ENCODE measurements at places on chromosomes 7 and 10.

- DNase-seq, result no peak
Measured at GRCh38 chr7:22452142-22452959, 47.6 kb downstream of the STEAP1B start.

- DNase-seq, result no peak
Measured at GRCh38 chr7:148884049-148884298, at the start of gene EZH2. Gene EZH2, minus strand, starts transcription at chr7:148884291. Its CDS starts 36,993 bp downstream, at chr7:148847298.

- no peak for DNase-seq
Measured at GRCh38 chr10:87983716-87984115, 120.3 kb downstream of the PTEN start.

DNA sequence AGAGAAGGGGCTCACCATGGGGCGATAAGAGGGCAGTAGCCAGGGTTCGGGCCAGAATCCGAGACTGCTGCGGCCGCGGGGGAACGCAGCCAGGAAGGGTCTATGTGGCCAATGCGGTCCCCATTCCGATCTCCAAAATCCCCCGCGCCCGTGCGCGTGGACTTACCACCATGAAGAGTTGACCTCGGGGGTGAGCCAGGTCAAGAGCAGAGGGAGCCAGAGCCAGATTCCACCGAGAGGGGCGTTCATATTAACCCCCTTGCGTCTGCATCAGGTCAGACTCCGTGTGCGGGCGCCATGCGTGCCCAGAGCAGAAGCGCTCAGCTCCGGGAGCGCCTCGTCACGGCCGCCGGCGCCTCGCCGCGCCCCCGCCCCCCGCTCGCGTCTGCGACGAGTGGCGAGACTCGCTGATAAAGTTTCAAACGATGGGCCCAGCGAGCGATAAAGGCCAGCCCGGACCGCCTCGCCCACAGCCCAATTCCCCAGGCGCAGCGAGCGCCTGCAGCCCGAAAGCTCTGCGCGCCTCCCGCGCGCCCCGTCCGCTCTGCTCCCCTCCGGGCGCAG lies at the start of gene WNT2:
Gene WNT2, minus strand, starts transcription at position 318 of the 564 bp plus-strand sequence. Its CDS starts 69 bp downstream, at position 249.
- DNase-seq, result no peak

GRCh38 chr7:91993976-91994375 lies 53.3 kb downstream of the AKAP9 start:
- DNase-seq, result no peak

All from HS-5 (cell line).